ENCODE measurements at places on chromosomes 2 and 18.
A peak's percentile ranks its signal among the peaks of the same experiment; 100 is the strongest.

- no peak for DNase-seq
Measured at GRCh38 chr2:184890311-184890710, 292.0 kb downstream of the ZNF804A start.

DNA sequence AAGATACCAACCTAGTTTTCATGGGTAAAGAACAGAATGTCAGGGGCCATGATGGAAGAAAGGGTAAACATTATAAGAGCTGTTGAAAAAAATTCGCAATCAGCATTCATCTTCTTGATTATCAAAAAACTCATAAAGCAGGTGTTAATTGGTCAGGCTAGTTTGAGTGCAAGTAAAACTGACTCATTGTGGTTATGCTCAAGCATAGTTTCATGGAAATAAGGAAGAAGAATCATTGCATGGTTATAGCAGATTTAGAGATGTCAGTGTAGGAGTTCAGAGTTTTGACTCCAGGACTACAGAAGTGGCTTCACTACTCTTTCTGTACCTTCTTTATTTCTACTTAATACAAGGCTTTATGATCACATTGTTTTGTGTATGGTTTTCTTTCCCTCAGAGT, 26.9 kb upstream of the CDH19 start:
- no peak for DNase-seq

DNA sequence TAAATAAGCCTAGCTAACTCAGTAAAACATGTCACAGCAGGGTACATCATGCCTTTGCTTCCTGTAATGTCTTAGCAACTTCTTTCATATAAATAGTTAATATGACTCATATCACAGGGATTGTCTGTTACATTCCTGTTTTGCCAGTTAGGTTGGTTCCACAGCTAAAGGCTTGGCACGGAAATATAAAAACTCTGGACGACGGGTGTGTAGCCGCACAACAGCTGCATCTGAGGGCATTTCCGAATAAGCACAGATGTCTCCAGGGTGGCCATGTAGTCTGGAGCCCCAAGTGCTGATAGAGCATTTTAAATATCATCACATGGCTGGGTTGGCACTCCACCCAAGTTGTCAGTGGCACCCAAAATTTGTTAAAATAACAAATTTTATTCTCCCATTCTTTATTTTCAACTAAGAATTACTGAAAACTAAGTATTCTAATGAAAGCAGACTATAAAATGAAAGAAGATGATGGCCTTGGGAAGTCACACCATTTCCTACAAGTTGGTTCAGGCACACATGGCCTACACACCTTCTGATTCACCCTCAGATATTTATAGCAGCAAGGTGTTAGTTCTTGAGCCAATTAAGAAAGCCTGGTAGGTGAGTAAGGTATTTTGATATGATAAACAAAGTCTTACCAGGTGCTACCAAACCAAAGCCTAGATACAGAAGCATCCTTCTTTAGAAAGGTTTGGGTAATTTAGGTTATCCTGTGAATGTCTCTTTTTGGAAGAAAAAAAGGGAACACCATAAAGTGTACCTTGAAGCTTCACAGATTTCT, 61.8 kb upstream of the STK17B start:
- peak; percentile 99 for DNase-seq

DNA sequence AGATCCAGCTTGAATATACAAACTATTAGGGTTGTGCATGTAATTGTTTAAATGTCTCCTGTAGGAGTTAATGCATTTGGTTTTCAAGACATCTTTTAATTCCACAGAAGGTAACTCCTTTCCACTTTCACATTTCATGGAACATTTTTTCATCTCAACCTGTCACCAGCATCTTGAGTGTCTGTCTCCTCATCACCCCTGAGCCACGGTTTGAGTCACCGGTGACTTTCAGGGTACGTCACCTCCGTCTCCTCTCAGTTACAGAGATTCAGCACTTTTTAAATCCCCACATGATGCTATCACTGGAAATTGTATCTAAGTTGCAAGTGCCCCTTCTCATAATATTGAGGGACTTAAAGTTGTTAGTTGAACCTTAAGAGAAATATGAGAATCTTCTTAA, 25.3 kb downstream of the GPR55 start:
- no peak for DNase-seq

- no peak for DNase-seq
Measured at GRCh38 chr2:217086718-217087117, 226.9 kb upstream of the TNP1 start.

DNA sequence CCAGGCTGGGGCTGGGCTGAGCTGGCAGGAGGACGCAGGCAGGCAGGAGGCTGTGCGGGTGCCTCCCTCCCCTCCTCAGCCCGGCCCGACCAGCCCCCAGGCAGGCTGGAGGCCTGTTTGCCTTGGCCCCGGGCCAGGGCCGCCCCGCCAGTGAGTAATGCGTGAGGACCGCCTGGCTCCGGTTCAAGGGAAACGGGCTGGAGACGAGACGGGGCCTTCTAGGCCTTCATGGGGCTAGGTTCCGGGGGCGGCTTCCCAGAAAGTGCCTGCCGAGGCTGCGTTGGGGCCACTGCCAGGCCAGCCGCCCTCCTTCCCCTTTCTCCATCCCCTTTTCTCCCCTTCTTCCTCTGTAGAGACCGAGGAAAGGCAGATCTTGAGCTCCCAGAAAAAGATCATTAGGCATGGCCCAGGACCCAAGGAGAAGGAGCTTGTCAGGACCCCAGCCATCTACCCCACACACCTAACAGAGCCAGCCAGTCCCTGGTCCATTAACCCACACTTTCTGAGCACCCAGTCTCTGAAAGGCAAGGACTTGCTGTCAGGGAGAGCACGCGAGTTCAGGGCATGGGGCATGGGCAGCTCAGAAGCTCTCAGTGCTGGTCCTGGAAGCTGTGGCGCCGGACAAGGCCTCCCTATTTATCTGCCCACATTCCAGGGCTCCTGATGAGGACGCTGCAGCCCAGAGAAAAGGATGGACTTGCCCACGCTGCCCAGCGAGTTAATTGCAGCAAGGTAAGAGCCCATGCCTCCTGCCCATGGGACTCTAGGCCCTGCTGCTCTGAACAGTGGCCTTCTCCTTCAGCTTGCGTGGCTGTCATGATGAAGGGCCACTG, 48.5 kb downstream of the SMAD7 start:
- DNase-seq = peak; percentile 65

- peak; percentile 60 for DNase-seq
Measured at GRCh38 chr2:71618327-71619113, 165.2 kb downstream of the DYSF start.

DNA sequence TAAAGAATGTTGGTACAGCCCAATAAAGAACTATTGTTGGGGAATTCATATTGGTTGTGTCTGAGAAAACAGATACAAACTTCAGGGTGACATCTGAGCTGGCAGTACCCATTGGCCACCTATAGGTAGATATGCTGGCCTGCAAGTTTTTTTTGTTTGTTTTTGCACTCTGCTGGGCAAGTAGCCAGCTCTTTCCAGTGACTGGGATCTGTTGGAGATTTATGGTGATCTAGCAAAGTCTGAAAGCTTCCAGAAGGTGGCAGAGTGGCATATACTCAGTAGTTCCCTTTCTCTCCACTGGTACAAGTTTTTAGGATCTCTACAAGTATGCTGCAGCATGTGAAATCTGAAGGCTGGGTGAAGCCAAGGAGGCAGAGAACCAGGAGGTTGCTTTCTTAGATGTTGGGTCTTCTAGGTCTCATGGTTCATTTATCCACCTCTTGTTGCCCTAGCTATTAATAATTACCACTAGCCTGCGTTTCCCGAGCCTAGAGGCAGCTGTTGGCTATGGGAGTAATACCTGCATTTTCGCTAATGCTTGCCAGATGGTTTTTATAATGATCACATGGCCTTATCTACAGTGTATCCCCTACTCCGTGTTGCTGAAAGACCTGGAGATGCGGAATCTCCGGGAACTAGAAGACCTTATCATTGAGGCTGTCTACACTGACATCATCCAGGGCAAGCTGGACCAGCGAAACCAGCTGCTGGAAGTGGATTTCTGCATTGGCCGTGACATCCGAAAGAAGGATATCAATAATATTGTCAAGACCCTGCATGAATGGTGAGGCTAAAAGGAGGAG, 9.5 kb downstream of the COPS7B start:
- DNase-seq = peak; percentile 71

GRCh38 chr18:13229001-13229671, 10.6 kb downstream of the LDLRAD4 start:
- no peak for DNase-seq

DNA sequence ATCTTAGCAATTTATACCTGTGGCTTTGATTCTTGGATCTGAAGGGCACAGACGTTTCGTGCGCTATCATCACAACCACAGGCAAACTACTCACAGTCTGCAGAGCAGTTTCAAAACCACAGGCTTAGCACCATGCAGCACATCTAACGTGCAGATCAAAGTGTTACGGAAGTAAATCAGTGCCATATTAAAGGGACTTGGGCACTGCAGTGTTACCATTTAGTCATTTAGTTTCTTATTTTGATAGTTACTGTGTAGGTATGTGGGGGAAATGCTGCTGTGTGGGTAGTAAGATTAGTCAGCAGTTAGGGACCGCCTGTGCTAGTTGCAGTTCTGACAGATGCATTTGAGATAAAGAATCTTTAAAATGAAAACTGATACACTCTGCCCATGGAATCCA, 384.0 kb downstream of the NBAS start:
- DNase-seq = peak; percentile 93

- DNase-seq = no peak
Measured at GRCh38 chr2:112985090-112985489, 7.3 kb downstream of the IL36G start.

DNA sequence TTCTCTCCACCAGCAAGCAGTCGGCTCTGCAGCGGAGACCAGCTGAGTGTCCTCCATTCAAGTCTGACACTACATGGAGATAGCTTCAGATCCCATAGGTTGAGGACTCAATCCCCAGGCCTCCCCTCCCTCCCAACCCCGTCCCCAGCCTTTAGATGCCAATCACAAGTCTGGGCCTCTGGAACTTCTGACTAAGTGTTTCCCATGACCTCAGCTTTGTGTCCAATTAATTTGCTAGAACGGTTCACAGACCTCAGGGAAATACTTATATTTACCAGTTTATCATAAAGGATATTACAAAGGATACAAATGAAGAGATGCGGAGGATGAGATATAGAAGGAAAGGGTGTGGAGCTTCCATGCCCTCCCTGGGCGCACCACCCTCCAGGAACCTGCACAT, 77.4 kb downstream of the MERTK start:
- no peak for DNase-seq

GRCh38 chr2:167729911-167730310, 517.5 kb downstream of the STK39 start:
- no peak for DNase-seq

- no peak for DNase-seq
Measured at GRCh38 chr2:118978064-118978463, 36.1 kb downstream of the MARCO start.

DNA sequence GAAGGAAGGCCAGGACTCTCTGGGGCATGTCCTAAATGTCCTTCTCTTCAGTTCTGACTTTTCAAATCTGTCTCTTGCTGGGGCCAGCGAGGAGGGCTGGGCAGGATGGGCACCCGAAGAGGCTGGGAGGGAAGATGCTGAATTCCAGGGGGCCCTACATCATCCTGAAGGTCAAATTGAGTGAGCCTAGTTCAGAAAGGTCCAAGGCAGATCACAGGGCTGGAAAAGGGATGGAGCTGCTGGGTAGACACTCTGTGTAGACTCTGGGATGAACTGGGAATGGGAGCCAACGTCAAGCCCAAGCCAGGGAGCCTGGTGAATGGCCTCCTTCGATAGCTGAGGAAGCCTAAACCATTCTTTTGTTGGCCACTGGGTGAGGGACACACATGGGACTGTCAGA, 133.1 kb downstream of the MYCN start:
- DNase-seq = no peak

GRCh38 chr2:141523199-141523598, 607.6 kb downstream of the LRP1B start:
- DNase-seq = no peak

DNA sequence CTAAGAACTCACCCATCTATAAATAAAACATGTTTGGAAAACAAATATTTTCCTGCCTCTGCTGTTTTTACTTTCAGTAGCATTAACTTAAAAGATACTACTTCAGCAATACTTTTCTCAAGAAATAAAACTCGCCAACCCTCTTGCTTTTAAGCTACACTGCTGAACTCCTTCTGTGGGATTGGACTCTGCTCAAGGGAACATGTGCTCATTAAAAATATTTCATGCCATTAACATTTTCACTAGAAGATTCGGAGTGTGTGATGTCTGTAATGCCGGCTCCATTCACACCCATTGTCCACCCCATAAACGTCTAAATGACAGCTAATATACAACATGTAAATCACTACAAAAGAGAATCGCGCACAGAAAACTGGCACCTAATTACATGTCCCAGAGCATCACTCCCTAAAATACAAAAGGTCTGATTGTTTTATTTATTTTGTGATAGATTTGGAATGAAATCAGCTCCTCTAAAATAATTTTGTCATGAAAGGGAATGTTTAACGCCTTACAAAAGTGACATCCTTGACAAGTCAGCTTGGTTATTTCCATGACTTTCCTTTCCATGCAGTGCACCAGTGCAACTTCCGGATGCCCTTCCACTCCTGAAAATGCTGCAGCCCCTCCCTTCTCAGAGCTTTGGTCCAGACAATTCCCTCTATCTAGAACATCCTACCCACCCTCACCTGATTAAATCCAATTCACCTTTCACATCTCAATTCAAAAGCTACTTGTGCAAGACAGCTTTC, 73.1 kb downstream of the ANKRD44 start:
- no peak for DNase-seq

DNA sequence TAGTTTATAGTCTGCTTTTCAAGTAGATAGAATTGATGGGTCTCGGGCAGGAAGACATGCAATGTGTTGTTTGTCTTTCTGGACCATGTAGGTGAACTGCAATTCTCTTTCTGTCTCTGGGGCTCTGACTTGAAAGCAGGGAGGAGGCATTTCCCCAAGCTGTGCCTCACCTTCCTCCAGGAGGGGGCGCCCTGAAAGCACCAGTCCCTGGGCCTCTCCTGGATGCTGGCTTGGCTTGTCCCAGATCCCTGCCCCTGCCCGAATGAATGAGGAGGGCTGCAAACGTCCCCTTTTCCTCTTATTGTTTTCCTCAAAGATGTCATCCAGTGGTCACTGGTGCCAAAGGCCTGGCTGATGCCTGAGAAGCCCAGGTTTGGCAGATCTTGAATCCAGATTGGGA, 270.6 kb downstream of the CELF4 start:
- no peak for DNase-seq

DNA sequence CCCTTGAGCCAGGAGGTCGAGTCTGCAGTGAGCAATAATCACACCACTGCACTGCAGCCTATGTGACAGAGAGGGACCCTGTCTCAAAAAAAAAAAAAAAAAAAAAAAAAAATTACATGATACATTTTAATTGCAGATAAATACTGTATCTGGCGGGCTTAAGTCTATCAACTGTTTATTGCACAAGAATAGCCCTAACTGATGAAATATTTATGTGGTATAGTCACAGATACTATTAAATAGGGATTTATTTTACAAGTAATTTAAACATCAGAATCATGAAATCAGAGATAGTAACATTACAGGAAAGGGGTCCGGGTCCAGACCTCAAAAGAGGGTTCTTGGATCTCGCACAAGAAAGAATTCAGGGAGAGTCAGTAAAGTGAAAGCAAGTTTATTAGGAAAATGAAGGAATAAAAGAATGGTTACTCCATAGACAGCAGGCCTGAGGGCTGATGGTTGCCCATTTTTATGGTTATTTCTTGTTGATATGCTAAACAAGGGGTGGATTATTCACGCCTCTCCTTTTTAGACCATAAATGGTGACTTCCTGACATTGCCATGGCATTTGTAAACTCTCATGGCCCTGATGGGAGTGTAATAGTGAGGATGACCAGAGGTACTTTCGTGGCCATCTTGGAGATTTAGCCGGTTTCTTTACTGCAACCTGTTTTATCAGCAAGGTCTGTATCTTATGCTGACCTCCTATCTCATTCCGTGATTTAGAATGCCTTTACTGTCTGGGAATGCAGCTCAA, 166.6 kb downstream of the PMAIP1 start:
- no peak for DNase-seq

- peak; percentile 8 for DNase-seq
Measured at GRCh38 chr2:43524177-43524965, 71.5 kb downstream of the THADA start.

Data from RPMI7951 (cell line).